RWPE2 (cell line): ENCODE measurements at places on chromosomes 13 and 19.

DNA sequence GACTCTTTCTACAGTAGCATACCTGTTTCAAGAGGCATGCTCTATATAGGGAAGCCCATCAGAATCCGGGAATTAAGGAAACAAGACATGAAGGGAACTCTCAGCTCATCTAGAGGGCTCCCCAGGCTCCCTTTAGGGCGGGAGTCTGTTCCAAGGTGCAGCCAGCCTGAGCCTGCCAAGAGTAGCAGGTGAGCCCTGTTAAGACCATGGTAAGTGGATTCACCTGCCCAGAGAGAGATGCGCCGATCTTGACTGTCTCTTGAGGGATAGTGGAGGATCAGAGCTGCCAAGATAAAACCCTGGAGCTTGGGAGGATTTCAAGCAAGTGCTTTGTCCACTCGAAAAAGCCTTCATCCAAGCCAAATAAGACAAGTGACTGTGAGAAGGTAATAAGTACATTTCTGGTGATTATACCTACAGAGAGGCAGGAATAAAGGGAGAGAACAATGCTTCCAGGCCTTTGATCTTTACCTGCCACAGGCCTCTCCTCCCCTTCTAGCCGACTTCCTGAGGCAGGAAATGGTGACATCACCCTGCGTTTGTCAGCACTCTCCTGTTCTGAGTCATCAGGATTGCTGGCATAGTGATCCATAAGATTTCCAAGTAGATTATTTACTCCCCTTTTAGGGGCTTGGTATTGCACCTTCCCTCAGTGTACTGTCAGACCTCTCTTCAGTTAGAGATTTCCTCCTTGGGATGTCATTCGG lies 31.5 kb downstream of the KLF5 start:
- peak; percentile 83 for DNase-seq

- DNase-seq = no peak
Observed at GRCh38 chr13:48624016-48624415, 29.7 kb upstream of the CYSLTR2 start.

DNA sequence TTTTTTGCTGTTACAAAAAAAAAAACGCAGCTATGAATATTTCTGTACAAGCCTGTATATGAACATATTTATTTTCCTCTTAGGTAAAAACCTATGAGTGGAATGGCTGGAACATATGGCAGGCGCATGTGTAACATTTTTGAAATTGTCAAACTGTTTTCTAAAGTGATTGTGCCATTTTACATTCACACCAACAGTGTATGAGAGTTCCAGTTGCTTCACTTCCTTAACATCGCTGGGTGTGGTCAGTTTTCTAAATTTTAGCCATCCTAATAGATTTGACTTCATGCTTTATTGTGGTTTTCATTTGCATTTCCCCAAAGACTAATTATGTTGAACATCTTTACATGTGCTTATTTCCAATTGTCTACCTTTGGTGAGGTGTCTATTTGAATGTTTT lies 306.8 kb downstream of the KCNRG start:
- no peak for DNase-seq

GRCh38 chr13:28318496-28318895 lies 176.4 kb downstream of the FLT1 start:
- no peak for DNase-seq

DNA sequence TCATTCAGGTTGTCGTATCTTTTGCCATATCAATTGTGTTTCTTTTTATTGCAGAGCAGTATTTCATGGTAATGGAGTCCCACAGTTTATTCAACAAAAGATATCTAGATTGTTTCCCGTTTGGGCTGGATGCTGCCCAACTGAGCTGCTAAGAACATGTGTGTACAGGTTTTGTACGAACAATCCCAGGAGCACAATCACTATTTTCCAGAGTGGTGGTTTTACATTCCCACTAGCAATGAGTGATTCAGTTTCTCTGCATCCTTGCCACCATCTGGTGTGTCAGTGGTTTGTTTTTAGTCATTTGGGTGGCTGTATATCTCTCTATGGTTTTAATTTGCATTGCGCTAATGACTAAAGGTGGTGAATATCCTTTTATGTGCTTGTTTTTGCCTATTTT lies 52.7 kb upstream of the ZDHHC20 start:
- no peak for DNase-seq

DNA sequence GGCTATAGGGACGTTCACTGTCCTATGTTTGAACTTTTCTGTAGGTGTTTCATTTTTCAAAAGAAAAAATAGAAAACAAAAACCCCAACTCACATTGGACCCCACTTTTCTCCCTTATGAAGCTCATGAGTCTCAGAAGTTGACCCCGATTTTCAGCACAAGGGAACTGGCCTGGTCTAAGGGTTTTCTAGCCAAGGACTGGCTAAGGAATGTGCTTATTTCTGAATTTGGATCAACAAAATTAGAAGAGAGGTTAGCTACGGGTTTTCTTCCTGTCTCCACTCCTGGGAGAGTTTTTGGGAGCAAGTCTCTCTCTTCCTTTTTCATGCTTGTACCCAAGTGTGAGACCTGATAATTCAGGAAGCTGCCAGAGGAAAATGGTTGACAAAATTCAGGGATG lies 453.2 kb downstream of the KLF12 start:
- DNase-seq = no peak

GRCh38 chr19:33621065-33621785 lies 528 bp upstream of the CHST8 start:
- DNase-seq = no peak

- DNase-seq = no peak
Observed at GRCh38 chr13:28548872-28549271, 53.9 kb upstream of the FLT1 start.

DNA sequence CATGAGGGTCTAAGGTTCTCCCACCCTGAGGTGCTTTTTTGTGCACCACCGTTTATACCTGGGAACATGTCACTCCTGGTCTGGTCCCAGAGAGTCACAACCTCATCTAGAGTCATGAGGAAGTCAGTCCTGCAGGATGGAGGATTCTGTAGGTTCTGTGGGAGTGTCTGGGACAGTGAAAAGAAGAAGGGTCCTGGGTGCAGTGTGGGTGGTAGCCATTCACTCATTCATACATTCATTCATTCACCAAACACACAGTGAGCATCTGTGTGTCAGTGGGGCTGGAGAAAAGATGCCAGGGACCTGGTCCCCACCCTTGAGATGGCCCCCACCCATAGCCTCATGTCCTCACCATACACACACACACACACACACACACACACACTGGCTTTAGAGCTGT lies 8.7 kb upstream of the CEACAM18 start:
- no peak for DNase-seq

GRCh38 chr13:98450539-98451111 lies 126.3 kb downstream of the STK24 start:
- no peak for DNase-seq

DNA sequence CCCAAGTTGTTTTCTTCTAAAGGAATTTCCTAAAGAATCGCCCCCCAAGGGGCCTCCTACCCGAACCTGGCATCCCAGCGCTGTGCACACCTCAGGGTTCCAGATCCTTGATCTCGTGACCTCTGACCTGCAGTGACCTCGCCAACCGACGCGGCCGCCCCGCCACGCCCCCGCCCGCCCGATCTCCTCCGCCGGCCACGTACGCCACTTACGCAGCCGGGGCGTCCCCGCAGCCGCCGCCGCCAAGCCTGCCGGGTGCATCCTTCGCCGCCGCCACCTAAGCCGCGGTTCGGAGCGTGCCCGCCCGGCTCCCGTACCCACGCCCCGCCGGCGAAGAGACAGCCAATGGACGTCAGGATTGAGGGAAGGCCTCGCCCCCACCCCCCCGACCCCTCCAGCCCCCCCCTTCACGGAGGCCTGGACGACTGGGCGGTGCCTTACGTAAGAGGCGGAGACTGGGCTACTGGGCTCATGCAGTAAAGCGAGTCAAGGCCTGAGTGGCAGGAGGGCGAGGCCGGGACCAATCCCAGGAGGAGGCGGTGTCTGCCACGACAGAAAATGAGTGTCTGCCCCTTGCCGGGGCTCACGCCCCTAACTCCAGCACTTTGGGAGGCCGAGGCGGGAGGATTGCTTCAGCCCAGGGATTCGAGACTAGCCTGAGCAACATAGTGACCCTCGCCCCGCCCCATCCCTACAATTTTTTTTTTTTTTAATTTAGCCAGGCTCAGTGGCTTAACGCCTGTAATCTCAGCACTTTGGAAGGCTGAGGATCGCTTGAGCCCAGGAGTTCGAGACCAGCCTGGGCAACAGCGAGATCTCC lies at the start of gene YIF1B:
YIF1B (minus strand) TSS at position 291 of the 820 bp plus-strand sequence; CDS start at position 261, 30 bp downstream.
- DNase-seq = peak; percentile 96

GRCh38 chr13:100881291-100881864 lies 206.8 kb upstream of the TMTC4 start:
- DNase-seq = no peak

DNA sequence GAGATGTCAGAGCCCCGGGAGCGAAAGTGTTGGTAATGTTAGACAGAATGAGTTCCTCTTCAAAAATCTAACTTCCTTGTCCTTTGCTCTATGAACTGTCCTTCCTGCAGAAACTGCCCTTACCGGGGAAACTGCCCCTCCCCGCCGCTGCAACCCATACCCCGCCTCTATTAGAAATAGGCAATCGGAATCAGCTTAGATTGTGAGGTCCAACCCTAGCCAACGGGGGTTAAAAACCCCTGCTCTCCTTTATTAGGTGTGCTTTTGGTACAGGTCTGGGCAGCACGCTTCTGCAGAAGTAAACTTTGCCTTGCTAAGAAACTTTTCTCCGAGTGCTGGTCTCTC lies 11.5 kb upstream of the CAPNS1 start:
- no peak for DNase-seq

GRCh38 chr13:100541897-100542825 lies 46.4 kb downstream of the GGACT start:
- DNase-seq = no peak

DNA sequence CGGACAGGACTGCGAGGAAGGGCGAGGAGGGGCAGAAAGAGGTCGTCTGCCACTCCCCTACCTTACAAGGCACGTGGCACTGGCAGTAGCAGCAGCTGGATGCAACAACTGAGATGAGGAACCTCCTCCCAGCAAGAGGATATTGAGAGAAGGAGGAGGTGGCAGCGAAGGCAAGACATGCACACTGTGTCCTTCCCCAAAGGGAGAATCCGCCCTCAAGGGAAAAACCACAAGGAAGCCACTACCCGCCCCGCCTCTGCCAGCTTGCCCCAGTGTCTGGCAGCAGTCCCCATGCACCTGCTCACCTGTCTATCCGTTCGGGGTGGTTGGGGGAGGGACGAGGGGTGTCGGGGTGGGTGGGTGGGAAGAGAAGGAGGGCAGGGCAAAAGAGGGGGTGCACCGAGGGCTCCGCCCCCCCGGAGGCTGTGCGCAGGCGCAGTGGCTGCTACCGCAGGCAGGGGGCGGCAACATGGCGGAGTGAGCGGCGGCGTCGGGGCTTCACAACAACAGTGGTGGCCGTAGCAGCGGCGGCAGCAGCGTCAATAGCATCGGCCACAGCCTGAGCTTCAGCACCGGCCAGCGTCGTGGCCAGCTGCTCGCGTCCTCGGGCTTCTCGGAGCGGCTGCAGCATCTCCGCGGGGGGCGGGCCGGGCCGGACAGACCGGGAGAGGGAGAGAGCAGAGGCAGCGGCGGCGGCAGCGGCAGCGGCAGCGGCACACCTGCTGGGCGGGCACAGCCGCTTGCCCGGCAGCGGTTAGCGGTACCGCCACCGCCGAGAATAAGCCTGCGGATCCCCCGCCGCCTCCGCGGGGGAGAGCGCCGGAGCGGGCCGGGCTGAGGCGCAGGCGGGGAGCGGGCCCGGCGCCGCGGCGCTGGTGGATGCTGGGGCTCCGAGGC lies at the start of gene NBEA:
NBEA (plus strand) TSS at position 436 of the 897 bp plus-strand sequence. CDS start 551 bp downstream, outside the sequence.
- peak; percentile 65 for DNase-seq

DNA sequence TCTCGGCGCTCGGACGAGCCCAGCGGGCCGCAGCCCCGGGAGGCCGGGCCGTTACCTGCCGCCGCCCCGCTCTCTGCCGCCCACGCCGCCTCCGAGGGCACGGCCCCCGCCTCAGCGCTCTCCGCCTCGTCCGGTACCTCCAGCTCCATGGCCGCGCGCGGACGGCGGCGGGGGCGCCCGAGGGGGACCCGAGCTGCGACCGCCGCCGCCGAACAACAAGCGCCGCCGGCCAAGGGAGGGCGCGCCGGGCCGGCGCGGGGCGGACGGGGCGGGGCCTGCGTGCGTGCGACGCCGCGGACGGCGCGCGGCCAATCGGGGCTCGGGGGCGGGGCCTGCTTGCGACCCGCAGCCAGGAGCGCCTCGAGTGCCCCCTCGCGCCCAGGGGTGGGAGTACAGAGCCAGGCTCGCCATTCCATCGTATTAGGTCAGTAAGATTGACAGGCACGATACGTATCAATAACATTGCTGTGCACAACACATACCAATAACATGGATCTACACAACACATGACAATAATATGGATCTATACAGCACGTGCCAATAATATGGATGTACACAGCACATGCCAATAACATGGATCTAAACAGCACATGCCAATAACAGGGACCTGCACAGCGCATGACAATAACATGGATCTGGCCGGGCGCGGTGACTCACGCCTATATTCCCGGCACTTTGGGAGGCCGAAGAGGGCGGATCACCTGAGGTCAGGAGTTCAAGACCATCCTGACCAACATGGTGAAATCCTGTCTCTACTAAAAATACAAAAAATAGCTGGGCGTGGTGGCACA lies at the start of gene PIP5K1C:
PIP5K1C (minus strand) TSS at position 227 of the 791 bp plus-strand sequence; CDS start at position 149, 78 bp downstream.
- DNase-seq = no peak

DNA sequence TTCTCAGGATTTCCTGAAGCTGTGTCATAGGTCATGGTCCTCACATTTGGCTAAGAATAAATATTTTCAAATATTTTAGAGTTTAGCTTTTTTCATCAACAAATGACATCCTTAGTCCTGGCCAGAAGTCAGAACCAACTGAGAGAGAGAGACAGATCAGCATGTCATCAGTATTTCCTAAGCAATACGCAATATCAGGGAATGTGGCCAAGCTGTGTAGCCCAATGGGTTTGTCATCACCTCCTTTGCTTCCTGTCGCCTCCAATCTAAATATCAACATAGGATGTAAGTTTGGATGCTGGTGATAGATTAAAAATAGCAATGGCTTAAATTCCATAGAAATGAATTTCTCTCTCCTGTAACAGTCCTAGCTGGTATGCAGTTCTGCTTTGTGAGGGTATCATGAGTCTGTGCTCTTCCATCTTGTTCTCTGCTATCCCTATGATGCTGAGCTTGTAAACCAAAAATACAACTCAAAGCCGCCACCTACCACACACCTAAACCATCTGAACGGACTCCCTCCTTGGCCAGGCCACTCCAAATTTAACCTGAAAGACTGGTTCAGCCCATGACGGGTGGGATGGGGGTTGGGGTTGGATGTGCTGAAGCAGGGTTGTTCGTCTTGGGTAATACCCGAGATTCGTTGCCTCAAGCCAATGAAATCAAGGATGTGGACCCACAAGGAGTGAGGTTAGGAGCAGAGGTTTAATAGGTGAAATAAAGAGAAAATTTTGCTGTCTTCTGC lies 10.0 kb upstream of the IGSF23 start:
- no peak for DNase-seq

- DNase-seq = no peak
Observed at GRCh38 chr19:18312092-18312534, 10.8 kb downstream of the LSM4 start.

GRCh38 chr19:30882411-30883005 lies 466.7 kb downstream of the TSHZ3 start:
- DNase-seq = no peak

DNA sequence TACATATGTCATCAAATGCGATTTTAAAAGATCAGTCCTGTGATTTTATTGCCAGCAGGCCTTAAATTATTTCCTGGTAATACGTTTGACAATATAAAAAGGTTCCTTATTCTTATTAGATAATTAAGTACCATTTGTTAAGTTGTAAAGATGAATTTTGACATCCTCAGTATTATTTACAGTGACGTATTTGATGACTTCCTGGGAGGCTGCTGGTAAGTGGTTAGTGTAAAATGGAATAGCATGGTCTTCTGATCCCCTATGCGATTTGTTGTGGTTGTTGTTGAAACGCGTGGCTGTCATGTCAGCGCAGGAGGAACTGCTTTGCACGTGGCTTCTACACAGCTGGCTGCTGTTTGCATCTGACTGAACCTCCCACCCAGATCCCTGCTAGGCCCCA lies 99.7 kb downstream of the DCLK1 start:
- DNase-seq = no peak
